ENCODE measurements at places on chromosomes 16 and 17.
A peak's percentile ranks its signal among the peaks of the same experiment; 100 is the strongest.

DNA sequence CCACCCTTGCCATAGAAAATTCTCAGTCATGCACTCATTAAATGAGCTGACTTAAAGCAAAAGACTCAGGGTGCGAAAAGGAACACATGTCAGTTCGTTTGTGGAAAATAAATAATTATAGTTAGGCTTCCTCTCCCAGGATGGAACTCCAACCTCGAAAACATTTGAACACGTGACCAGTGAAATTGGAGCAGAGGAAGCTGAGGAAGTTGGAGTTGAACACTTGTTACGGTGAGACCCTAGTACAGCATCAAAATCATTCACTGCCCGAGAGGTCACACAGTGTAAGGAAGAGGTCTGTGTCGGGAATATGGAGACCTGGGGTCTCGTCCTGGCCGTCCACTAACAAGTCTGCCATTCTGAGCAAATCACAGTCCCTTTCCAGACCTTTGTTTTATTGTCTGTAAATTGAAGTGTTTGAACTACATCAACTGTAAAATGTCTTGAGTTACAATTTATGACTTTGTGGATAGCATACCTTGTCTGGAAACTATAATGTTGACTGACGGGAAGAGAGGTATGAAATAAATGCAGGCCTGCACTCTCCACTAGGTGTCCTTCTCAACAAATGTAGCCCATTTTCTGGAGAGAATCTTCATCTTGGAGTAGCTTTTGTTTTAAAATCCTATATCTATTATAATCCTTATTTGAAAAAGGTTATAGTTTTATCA lies 7.7 kb downstream of the PSMD7 start:
- DNase-seq = no peak

DNA sequence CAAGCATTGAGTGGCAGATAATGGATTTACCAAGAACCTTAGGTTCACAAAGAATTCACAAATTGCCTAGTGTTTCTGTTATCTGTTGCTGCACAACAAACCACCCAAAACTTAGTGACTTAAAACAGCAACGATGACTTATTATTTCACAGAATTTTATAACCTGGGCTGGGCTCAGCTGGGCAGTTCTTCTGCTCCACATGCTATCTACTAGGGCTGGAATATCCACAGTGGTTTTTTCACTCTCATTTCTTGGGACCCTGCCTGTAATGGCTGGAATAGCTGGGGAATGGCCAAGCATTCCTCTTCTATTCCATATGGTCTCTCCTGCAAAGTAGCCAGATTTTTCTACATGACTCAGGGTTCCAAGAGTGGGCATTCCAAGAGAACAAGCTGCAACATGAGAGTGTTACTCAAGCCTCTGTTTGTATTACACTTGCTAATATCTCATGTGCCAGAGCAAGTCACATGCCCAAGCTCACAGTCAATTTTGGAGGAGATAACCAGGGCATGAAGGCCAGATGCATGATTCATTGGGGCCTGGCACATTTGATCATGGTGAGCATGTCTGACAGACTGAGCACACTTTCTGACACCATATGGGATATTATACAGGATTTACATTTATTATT lies 4.9 kb upstream of the PSMD7 start:
- no peak for DNase-seq

- DNase-seq = no peak
Measured at GRCh38 chr17:4229627-4230541, 33.9 kb downstream of the ANKFY1 start.

DNA sequence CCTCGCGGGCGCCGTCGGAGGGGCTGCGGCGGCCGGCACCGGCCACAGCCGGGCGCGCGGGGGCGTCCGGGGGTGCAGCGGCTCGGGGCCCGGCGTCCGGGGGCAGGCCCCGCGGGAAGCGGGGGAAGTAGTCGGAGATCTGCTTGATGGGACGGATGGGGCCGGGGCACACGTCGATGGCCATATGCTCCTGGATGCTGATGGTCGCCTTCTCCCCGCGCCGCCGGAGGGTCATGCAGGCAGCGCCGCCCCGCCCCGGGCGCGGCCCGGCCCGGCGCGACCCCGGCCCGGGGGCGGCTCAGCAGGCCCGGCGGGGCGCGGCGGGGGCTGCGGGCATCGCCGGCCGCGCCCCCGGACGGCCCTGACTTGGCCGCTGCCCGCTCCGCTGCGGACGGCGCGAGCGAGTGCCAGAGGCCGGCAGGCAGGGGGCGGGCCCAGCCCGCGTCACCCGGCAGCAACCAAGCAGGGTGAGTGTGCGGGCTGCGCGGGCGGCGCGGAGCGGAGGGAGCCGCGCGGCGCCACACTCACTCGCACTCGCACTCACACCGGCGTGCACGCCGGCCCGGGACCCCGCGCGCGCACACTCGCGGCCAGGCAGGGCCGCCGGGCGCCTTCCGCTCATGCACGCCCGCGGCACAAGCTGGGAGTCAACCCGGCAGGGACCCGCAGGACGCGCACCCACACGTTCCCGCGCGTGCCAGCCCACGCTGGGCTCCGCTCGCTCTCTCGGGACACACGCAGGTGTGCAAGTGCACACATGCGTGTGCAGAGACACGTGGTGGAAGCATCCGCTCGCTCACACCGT lies at the start of gene DOC2B:
TSS of gene DOC2B (minus strand) at position 406 of the 805 bp plus-strand sequence. CDS start at position 235, 171 bp downstream.
- DNase-seq = no peak

GRCh38 chr16:80803339-80804055 lies 901 bp downstream of the CDYL2 start:
- no peak for DNase-seq

DNA sequence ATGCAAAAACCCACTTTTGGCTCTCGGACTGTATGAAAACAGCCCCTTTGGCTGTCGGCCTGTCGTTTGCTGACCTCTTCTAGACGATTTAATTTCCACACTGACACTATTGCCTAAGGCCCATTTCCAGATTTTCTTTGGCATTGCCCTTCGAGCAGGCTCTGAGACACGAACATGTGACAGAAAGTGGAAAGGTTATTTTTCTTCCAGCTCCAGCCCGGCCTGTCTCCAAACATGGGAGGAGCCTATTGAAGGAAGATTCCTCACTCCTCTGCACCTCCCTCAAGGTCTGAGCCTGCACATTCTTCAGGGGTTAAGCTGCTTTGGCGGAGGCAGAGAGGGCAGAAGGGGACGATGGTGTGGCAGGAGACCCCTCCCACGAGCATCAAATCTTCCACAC lies 85.9 kb upstream of the FOXF1 start:
- DNase-seq = no peak

DNA sequence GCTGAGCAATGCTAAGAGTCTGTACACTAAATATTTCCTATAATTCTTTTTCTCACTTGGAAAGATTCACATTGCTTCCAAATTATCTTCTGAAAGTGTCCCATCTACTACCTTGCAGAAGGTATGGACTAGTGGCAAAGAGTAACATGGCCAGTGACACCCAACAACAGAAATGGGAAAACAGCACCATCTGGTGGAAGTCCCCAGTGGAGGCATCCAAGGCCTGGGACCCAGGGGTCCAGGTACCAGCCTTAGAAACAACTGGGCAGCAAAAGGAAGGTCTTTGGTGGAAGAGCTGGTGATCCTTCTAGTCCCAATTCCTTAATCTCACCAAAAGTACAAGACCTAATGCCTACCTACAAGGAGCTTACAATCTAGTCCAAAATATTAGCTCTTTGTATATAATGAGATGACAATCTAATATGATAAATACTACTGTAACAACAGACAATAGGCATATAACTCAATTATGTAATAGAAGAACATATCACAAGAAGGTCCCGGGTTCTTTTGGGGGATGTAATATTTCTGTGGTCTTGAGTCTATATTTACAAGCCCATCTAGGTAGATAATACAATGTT lies 55.3 kb downstream of the SKAP1 start:
- peak; percentile 6 for DNase-seq

DNA sequence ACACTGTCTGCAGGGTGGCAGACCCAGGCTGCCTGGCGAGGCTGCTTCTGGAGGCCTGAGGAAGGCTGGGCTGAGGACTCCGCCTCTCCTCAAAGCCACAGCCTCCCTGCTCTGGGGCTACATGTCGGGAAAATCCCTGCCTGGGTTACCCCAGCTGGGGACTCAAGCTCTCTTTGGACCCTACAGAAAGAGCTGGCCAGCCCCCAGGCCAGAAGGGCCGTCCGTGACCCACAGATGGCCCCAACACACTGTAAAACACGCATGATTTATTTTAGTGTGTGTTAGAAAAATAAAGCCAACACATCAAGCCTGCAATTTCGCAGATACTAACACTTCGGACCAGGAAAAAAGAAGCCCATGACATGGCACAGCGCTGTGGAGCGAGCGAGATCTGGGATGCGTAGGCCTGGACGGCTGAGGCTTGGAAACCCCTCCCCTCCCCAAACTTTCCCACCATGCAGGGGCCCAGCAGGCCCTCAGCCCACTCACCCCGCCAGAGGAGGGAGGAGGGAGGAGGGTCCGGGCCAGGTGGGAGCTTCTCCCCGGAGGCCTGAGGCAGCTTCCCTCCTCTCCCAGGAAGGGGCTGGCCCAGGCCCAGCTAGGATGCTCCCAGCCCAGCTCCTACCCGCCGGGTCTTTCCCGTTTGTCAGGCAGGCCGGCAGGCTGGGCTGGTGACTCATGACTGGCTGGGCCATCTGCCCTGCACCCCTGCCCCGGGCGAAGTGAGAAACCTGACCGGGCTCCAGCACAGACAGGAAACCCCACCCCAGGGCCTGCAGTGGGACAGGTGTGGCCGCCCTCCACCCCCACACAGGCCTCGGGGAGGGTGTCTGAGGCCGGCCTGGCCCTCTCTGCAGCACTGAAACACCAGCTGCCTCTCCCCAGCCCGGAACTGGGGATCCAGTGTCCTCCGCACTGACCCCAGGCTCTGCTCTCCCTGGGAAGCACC lies 34.1 kb upstream of the SLC38A10 start:
- no peak for DNase-seq

- DNase-seq = no peak
Measured at GRCh38 chr17:10357768-10358167, 15.0 kb downstream of the MYH13 start.

DNA sequence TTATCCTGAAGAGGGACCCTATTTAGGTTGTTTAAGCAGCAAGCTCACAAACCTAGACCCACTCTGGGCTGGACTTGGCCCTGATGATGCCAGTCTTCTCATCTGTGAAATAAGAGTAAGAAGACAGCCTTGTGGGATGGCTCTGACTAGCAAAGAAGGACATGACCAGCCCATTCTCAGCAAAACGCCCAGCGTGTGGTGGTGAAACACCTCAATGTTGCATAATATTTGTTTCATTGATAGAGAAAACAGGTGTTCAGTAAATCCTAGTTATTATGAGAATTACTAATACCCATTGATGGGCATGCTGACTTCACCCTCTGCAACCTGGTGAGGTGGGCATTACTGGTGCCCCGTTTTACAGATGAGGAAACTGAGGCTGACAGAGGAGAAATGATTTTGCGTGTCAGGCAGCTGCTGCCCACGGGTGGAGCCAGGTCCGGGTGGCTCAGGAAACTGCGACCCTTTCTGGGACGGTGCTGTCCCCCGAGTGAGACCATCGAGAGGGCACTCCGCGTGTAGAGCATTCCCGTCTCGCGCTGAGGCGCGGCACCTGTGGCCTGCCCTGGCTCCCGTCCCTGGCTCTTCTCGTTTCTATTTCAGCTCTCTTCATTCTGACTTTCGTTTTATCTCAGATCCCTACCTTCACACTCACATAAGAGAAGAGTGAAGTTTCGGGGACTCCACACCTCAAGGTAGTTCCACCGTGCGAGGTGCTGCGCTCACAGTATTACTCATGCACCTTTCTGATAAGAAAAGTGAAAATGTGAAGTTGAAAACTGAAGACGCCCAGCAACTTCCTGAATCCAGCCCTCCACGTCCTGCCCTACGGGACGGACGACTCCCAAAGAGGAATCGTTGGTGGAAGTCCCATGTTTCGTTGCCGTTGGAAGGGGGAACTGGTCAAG lies 48.5 kb downstream of the IRF8 start:
- DNase-seq = no peak

GRCh38 chr17:41793784-41794539 lies 7.5 kb upstream of the JUP start:
- DNase-seq = no peak

DNA sequence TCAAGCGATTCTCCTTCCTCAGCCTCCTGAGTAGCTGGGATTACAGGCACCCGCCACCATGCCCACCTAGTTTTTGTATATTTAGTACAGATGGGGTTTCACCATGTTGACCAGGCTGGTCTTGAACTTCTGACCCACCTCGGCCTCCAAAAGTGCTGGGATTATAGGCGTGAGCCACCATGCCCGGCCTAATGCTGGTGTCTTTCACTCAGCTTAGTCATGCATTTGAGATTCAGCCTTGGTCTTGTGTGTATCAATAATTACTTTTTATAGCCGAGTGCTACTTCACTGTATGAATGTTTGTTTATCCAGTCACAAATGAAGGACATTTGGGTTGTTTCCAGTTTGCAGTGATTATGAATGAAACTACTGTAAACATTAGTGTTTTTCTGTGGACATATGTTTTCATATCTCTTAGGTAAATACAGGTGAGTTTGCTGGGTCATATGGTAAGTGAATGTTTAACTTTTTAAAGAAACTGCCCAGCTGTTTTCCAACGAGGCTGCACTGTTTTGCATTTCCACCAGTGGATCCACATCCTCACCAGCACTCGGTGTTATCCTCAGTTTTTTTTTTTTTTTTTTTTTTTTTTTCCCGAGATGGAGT lies 11.0 kb upstream of the PLCG2 start:
- no peak for DNase-seq

DNA sequence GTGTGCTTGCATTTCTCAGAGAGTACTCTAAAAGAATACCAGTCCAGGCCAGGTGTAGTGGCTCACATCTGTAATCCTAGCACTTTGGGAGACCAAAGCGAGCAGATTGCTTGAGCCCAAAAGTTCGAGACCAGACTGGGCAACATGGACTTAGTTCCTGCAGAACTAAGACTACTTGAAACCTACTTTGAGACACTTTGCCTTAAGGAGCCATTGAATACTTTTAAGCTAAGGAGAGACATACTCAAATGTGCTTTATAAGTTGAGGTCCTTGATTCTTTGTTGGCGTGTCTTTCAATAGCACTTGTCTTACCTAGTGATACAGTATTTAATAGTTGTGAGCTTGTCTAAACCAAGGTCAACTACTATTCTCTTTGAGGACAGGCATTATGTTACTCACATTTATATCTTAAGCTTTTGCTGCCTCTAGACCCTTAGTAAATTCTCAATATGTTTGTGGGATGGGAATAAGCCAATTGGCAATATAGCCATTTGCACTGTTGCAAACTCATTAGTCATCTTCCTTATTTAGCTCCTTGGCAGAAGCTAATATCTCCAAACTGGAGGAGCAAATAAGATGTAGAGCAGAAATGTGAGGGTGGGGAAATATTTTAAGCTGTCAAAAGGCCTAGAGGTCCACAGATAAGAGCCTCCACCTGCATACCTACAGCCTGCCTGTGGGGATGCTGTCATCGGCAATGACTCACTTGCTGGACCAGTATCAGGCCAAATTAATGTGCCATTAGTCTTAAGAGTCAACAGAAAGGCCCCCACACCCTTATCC lies 16.3 kb downstream of the SCPEP1 start:
- no peak for DNase-seq

- peak; percentile 94 for DNase-seq
Measured at GRCh38 chr17:81057079-81057730, 22.3 kb downstream of the BAIAP2 start.

GRCh38 chr17:29778956-29779811 lies 150.8 kb downstream of the SSH2 start:
- DNase-seq = peak; percentile 84

Measured in SK-N-DZ (cell line).